ENCODE measurements at places on chromosomes 16 and 17.

- DNase-seq: no peak
Measured at GRCh38 chr17:56880133-56880532, 33.7 kb downstream of the TRIM25 start.

DNA sequence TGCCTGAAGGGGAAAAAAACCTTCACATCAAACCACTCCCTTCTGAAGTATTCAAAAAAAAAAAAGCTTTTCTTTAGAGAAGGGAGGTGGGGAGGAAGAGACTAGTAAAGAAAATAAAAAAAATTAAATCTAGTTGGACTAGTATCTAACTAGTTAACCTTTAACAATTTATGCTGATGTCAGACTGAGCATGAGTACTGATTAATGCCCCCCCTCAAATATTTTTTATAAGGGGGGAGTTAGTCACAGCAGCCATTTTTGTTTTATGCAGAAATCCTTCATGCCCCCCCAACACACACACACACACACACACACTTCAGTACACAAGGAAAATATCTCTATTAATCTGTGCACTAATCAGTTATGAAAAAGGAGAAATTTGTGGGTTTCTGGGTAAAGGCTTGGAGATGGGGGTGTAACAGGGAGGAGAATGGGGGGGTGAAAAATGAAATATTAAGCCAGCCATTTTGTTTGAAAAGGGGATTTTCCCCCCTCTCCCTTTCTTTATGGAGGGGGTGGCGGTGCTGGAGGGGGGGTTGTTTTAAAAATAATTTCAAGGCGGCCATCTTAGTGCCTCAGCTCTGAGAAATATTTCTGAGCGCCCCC is 4.7 kb upstream of the CHD3 start:
- DNase-seq: no peak

- no peak for DNase-seq
Measured at GRCh38 chr16:84995663-84996062, 15.7 kb downstream of the ZDHHC7 start.

DNA sequence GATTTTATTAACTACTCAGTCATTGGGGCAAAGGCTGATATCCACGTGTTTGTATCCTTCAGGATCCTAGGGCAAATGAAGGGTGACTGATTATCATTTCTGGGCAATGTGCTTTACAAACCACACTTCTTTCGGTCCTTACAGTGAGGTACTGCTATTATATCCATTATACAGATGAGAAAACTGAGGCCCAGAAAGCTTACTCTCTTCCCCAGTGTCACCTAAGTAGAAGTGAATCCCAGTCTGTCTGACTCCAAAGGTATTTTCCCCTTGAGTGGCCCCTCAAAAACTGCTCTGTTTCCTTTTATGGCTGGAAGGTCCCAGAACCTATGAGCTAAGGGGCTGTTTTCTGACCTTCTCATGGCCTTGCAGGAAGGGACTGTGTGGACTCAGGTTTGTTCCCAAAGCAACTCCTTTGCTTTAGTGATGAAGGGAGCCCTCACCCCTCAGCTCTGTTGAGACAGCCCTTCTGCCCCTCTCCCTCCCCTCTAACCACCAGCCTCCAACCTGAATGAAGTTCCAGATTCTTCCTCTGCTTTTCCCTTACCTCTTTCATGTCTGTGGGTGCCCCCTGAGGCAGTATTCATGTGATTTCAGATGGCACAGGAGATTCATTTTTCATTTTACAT is 27.4 kb upstream of the ADGRG1 start:
- no peak for DNase-seq

DNA sequence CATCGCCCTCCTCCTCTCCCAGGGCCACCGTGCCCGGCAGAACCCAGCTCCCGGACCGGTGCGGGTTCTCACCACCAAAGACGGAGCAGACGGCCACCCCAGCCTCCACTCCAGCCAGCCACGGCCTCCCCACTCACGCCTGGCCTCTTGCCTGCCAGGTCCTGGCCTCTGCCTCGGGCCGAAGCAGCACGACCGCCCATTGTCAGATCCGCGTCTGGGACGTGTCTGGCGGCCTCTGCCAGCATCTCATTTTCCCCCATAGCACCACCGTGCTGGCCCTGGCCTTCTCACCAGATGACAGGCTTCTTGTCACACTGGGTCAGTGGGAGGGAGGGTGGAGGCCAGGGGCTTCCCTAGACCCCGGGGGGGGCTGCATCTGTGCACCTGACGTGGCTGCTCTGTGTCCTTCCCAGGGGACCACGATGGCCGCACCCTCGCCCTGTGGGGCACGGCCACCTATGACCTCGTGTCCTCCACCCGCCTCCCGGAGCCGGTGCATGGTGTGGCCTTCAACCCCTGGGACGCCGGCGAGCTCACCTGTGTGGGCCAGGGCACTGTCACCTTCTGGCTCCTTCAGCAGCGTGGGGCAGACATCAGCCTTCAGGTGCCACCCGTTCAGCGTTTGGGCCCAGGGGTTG is 6.6 kb upstream of the RHOT2 start:
- DNase-seq: no peak

- DNase-seq: no peak
Measured at GRCh38 chr17:66406701-66407644, 104.6 kb downstream of the PRKCA start.

DNA sequence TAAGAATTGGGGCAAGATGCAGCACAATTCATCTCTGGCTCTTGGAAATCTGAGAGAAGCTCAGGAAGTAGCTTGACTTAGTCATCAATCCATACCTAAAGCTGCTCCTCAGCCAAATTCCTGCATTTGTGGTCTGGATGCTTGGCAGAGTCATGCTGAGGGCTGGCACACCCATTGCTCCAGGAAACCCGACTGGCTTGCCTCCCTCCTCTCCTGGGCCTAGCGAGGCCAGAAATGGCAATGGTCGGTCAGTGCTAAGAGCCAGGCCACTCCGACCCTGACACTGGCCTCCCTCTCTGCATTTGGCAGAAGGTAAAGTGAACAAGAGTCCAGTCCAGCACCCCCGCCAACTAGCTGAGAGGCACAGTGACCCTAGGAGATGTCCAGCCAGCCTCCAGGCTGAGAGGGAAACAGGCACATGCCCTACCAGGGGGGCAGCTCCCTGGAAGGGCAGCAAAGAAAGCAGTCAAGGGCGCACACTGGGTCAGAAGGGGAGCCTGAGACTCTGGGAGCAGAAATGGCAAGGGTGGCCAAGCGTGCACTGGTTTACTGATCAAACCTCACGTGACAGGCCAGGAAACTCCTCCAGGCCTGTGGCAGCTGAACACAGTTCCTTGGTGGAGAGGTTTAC is 10.0 kb downstream of the POLDIP2 start:
- DNase-seq: no peak

DNA sequence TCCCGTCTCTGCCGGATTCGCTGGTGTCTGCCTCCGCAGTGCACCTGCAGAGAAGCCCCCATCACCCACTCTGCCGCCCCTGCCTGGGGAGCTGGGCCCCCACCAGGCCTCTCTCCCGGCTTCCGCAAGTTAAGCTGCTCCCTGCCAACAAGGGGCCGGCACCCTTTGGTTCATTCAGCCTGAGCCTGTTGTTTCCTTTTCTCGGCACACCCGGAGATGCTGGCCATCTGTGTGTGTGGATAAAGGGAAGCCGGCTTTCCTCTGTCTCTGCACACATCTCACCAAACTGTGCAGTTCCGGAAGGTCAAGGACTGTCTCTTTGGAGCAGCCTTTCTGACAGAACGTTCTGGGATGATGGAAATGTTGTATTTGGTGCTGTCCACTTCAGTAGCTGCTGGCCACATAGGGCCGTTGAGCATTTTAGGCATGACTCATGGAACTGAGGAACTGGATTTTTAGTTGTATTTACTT is 6.8 kb downstream of the MAPK8IP3 start:
- no peak for DNase-seq

- DNase-seq: no peak
Measured at GRCh38 chr16:17784073-17784472, 313.3 kb upstream of the XYLT1 start.

- DNase-seq: no peak
Measured at GRCh38 chr16:5070431-5071186, 1.0 kb upstream of the ALG1 start.

- DNase-seq: no peak
Measured at GRCh38 chr17:40457369-40457768, 14.1 kb downstream of the IGFBP4 start.

DNA sequence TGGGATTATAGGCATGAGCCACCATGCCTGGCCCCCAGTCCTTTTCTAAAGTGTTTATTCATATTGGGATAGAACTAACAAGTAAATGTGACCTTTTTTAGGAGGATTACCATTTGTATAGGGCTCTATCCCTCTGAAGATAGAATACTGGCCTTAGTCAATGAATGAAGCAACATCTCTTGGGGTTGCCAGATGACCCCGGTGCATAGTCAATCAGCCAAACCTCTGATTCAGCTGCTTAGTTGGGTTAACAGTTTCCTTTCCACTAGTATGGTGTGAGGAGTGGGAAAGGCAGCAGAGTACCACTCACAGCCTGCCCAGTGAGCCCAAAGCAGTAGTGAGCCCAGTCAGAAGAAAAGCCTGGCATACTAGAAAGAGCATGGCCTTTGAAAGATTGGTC is 94.6 kb upstream of the TBX2 start:
- no peak for DNase-seq

DNA sequence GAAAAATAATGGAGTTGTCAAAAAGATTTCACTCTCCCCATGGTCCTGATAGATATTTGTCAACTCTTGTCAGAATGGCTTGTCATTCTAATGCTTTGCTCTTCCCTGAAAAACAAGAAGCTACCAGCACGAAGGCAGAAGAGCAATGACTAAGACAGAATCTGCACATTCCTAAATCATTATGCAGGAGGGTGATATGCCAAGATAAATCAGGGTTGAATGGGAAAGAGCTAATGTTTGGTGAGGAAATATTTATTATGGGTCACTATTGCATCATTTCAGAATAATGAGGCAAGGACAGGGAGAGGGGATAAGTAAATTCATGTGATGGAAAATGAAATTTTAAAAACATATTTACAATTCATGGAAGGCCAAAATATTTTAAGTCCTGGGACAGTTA is 297.5 kb upstream of the XYLT1 start:
- no peak for DNase-seq

GRCh38 chr17:19904412-19904811 is 36.7 kb upstream of the ULK2 start:
- DNase-seq: no peak

DNA sequence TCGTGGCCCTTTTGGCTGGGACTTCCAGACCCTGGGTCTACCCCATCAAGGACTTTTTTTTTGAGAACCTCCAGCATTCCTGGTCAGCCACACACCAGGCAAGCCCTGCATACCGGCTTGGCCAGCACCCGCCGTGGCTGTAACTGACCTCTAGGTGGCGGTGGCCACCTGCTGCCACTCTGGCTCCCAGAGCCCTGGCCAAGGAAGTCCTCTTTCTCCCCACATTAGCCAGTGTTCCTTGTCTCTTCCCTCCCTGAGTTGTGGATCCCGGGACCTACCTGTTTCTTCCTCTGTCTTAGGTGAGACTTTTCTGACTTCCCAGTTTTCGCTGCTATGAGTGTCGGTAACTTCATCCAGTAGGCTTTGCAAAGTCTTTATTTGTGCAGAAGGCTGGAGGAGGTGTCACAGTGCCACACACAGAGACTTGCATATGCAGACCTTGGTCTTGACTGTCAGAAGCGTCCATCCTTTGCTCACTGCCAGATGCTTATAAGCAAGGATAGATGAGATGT is 348.3 kb downstream of the CPPED1 start:
- no peak for DNase-seq

GRCh38 chr17:68169840-68170239 is 78.0 kb upstream of the AMZ2 start:
- DNase-seq: no peak

DNA sequence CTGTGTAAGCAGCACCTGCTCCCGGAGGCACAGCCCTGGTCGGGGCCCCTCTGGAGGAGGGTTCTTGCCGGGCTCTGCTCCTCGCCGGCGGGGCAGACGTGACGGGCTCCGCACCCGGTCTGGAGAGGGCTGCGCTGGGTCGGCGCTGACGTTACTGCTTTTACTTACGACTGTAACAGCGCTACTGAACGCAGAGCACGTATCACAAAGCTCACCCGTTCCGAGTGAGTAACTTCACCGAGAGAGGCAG is 1.3 kb upstream of the RAB40C start:
- DNase-seq: peak; percentile 48

DNA sequence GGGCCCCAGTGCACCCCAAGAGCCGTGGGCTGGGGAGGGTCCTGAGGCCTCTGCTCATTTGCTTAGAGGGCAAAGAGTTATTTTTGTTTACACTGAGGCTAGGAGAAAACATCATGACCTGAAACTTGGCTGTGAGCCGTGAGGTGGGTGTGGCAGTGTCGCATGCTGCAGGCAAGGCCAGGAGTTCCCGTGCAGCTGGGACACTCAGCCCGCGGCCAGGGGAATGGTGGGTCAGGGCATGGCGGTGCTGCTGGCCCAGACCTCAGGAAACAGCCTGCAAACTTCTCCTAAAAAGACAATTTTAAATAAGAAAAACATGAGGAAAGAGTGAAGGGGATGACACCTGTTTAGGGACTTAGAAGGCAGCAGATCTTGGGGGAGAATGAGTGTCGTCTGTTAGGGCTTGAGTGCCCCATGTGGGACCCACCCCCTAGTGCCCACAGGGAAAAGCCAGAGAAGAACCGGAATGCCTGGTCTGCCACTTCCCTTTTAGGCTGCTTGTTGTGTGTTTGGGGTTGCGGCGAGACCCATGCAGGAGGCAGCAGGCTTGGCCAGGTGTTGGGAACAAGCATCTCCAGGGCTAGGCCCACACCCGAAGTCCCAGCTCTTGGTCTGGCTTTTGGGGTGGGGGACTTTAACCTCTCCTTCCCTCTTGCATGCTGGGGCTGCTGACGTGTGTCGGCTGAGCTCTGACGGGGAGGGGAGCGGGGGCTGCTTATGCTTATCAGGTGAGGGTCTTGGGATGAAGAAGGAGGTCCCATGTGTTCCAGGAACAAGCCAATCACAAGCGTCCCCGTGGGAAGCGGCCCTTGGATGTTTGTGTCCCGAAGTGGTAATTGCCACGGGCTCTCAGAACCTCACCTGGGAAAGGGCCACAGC is 80.9 kb upstream of the GNG13 start:
- no peak for DNase-seq

DNA sequence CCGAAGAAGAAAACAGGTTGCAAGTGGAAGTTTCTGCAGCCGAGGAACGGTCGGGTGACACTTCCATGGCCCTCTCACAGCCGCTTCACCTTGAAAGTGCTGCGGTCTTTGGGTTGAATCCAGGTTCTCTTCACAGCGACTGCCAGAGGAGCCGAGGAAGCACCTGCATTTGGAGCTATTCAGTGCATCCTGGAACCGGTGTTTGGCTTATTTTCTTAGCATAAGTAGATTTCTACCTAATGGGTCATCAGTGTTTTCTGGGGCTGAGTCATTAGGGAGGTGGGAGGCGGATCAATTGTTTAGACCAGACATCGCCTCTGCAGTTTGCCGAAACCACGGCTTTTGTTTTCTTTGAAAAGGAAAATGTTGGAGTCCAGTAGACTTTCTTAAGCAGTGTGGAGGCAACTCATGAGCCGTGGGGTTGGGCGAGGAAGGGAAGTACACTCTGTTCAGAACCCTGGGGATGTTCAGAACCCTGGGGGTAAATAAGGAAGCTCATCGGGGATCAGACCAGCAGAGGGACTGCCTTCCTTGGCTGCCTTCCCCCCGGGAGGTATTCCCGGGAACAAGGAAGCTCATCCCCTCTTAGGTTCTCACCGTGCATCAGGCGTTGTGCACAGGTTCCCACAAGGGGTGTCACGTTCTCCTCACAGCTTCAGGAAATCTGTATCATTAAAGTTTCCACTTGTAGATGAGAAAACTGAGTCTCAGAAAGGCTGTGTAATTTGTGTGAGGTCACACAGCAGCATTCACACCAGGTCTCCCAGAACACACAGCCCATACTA is 361.5 kb downstream of the SNX29 start:
- no peak for DNase-seq

All from activated CD4-positive, CD25-positive, alpha-beta regulatory T cell (primary cell).